Activated naive CD4-positive, alpha-beta T cell (primary cell): ENCODE measurements at places on chromosomes 5 and 9.

GRCh38 chr5:82111191-82111590 lies 139.4 kb downstream of the ATG10 start:
- DNase-seq = no peak

DNA sequence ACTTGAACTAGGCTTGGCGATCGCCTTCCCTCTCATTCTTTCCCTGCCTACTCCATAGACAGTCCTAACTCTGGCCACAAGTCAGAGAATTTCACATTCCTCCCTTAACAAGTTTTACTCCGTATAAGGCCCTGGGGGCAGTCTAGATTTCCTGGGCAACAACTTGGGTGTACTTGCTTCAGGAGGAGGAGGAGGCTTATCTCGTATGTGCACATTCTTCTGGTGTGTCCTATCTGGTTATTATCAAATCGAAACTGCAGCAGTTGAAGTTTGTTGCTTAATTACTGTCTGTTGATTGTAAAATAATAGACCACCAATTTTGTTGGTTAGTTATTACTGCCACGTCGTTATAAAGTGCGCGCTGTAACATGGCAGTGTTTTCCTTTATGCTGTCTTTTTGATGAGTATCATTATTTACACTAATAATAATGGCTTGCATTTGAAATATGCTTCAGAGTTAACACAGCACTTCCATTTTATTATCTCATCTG lies 42.0 kb downstream of the PIP5K1B start:
- DNase-seq = no peak

DNA sequence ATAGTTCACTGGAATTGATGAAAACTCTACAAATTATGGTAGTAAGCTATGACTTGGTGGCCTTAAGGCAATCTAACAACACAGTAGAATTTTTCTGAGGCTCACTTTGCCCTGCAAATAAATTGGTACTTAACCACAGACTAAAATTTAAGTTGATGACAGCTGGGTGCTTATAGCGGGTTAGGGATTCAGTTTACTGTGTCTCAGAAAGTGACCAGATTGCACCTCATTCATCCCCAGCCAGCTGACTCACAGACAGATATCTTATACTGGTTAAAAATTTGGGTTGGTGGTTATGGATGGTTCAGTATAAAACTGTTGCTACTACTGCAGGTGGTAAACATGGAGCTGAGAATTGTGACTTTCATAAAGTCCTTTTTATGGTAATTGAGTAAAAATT lies 2.8 kb downstream of the CKS2 start:
- DNase-seq = no peak

DNA sequence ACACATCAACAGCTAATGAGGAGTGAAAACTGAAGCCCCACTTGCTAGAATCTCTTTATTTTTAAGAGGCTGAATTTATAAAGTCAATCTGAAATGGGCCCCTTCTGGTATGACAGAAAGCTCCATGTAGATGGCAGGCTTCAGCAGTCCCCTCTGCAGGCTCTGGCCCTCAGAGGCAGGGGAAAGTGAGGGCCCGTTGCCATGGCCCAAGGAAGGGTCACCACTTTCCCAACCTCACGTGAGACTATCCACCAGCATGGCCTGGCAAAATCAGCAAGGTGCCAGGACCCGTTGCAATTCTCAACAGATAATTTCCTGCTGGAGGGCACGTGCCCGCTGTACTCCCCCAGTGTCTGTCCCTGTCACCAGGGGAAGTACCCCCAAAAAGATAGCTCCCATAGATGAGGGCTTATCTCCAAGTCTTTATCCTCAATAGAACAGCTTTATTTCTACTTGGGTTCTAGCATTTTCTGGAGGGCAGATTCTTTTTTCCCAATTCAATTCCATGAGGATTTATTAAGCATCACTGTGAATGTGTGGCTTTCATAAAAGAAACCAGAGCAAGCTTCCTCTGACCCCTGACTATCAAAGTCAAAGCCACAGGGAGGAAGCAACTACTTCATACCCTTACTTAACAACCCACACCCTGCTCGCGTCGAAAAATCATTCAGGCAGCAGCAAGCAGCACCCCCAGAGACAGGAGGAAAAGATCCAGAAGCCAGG lies 85.4 kb upstream of the FSTL4 start:
- DNase-seq = no peak

GRCh38 chr5:42454216-42454995 lies 31.2 kb downstream of the GHR start:
- no peak for DNase-seq

DNA sequence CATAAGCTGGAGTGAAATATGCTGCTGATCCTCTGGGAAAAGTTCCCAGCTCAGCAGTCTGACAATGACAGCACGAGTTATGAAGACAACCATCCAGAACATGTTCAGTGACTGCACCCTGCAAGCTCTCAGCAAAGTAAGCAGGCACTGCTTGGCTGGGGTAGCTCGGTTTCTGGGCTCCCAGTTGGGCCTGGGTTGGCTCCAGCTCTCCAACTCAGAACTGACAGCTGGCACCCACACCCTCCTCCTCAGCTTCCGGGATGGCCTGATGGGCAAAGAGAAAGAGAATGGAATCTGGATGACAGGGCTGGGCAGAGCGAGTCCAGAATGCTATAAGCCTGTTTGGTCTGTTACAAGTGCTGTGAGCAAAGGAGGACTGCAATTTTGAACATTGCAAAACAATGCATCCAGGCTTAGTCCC lies 185.0 kb downstream of the CSNK1G3 start:
- no peak for DNase-seq

- DNase-seq = no peak
These were observed 9.3 kb downstream of the SLC46A2 start for GRCh38 chr9:112881331-112881730.

DNA sequence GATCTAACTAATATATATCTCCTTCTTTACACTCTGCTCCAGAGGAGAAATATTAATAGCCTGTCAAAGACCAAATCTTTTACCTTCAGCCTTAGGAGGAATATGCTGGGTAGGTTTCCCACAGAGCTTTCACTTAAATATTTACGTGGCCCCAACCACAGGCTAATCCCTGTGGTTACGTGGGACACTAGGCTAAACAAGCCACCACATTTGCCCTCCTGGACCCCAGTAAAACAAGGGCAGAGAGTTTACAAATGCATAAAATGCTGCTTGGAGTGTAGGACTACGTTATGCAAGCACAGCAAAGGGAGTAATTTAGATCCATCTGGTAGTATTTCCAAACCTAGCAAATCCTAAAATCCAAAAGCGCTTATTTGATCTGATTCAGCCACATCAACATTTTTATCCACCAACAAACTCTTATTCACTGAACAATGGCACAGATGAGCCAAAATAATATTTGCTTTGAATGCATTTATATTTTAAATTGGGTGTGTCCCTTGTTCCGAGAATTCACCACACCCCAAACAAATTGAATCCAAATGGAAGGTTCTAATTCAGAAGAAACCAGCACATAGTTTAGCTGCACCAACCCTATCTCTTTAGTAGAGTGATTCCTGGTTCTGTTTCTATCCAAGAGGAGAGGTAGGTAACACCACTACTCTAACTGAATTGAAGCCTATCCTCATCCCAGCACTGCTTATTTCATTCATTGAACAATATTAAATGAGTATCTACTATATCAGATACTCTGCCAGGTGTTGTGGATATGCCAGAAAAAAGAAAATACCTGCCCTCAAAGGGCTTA lies 179.0 kb downstream of the TSSK1B start:
- no peak for DNase-seq

GRCh38 chr5:141958546-141959172 lies 657 bp upstream of the PCDH12 start:
- DNase-seq = no peak

DNA sequence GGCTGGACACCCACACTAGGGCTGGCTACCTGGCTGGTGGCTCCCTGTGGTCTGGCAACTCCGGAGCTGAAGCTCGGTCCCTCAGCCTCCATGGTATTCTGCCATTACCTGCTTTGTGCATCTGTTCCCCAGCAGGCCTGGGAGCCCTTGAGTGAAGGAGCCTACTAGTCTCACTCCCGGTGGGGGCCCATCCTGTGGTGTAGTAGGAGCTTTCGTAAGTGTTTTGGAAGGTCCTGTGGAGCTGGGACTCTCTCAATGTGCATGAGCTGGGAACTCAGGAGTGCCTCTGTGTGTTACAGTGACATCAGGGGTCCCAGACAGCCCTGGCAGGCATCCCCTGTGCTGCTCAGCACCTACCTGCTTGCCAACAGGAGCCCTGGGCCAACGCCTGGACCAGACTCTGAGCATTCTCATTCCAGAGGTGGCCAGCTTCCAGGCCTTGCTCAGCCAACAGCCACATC lies 267.1 kb downstream of the GADD45G start:
- no peak for DNase-seq

DNA sequence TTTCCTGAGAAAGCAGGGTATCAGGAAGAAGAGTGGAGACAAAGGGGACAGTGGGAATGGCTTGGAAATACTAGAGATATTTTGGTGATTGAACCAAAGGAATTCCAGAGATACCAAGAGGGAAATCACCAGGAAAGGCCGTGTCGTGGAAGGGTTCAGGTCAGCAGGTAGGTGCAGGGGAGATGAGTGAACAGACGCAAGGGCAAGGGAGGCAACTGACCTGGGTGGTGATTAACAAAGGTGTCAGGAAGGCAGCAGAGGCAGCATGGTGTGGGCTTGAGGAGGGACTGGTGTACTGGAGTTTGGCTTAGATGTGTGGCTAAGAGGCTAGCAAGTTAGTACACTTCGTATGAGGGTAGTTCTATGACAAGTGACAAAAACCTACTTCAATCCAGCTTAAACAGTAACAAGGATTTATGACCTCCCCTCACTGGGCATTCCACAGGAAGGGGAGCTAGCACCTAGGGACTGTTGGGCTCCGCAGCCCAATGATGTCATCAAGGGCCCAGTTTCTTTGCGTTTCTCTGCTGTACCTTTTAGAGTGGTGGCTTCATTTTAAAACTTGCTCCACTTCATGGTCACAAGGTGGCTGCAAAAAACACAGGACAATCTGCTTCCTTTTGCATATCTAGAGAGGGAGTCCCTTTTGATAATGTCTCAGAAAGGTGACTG lies 37.0 kb downstream of the INIP start:
- no peak for DNase-seq
